ENCODE measurements at places on chromosomes 4 and X.

- peak; percentile 1 for DNase-seq
Measured at GRCh38 chrX:45824471-45824870, 623.8 kb upstream of the DIPK2B start.

- no peak for DNase-seq
Measured at GRCh38 chr4:687971-688853, 739 bp downstream of the SLC49A3 start.

DNA sequence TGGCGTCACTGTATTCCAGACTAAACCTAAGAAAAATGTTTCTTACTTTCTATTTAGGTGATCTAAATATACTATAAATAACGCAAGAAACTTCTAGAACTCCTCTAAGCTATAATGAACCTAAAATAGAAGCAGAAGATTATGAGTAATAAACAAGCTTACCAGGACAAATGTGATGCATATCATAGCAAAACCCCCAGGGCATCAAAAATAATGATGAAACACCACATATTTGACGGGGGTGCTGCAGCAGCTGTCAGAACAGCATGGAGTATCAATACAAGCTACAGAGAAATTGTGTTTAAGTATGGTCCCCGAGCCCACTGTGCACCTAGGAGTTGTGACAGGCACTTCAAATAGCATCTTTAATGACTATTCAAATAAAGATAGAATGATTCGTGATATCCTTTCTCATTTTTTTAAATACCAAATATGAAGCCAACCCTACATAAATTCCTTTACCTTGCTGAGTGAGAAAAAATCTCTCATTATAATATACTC, 337.3 kb downstream of the CENPC start:
- DNase-seq: no peak

GRCh38 chr4:88381123-88381522, 2.5 kb downstream of the HERC6 start:
- no peak for DNase-seq

DNA sequence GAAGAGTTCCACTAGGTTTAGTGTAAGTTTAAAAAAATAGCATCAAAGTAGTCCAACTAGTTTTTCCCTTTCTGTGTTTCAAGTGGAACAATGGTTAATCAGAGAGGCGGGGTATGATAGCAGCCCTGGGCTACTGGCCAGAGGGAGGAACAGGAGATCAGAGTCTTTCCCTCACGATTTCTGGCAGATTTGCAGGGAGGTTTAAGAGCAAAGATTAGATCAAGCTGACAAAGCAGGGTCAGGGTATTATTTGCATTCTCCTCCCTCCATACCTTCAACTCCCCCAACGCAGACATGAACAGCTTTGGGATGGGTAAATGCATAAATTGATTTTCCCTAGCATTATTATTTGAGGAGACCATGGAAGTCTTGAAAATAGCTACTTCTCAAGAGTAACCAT, 277.6 kb upstream of the DIAPH2 start:
- peak; percentile 10 for DNase-seq

- peak; percentile 83 for DNase-seq
Measured at GRCh38 chr4:173168396-173169177, at the start of gene GALNT7. TSS of gene GALNT7 (plus strand) at chr4:173168811. CDS start at chr4:173168836, 25 bp downstream.

- DNase-seq: no peak
Measured at GRCh38 chr4:88674565-88674964, 23.1 kb downstream of the NAP1L5 start.

GRCh38 chrX:23911126-23911835, 3.5 kb downstream of the CXorf58 start:
- no peak for DNase-seq

GRCh38 chr4:22072726-22073125, 124.2 kb upstream of the KCNIP4 start:
- no peak for DNase-seq

DNA sequence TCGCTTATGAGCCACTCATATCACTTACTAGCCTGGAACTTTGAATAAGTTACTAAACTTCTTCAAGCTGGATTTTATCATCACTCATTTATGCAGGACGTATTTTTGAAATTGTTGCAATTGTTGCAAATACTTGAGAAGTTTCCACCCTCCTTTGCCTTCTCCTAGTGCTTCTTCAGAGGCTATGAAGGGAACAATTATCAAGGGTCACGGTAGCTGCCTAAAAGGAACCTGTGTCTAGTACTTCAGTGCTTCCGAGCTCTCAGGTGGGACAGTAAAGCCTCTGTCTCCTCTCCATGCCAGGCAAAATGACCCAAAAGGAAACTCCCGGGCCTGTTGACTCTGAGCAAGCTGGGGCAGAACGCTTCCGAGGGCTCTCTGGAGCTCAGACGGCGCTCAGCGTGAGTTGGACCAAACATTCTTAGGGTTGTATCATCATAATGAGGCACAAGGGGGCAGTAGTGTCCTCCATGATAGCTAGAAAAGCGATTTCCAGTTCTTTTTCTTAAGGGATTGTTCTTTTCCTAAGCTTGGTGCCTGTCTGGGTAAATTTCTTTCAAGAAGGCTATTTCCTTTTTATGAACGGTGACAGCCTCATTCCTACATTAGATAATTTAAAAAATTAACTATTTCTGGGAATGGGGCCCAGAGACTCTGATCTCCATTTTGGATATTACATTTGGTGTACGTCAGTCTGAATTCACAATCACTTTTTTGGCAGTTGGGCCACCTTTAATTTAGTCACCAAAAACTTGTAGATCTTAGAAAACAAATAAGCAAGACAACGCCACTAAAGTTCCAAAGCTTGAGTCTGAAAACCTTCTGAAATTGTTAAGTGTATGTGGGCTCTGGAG, 73.1 kb downstream of the PACRGL start:
- DNase-seq: peak; percentile 49

DNA sequence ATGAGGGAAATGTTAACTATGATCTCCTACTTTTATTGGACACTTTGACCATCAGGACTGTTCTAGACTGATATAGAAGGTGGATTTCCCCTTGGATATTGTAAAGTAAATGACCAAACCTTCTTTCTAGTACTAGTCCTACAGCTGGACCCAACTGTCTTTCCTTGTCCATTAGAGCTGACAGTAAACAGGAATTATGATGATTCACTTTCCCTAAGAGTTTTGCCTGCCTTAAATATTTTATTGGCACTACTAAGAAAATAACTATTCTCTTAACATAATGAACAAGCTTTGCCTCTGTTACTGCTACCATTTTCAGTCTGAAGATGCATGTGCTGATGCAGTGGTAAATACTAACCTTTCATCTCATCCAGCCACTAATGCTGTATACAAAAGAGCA, 915.4 kb downstream of the CENPC start:
- DNase-seq: no peak

DNA sequence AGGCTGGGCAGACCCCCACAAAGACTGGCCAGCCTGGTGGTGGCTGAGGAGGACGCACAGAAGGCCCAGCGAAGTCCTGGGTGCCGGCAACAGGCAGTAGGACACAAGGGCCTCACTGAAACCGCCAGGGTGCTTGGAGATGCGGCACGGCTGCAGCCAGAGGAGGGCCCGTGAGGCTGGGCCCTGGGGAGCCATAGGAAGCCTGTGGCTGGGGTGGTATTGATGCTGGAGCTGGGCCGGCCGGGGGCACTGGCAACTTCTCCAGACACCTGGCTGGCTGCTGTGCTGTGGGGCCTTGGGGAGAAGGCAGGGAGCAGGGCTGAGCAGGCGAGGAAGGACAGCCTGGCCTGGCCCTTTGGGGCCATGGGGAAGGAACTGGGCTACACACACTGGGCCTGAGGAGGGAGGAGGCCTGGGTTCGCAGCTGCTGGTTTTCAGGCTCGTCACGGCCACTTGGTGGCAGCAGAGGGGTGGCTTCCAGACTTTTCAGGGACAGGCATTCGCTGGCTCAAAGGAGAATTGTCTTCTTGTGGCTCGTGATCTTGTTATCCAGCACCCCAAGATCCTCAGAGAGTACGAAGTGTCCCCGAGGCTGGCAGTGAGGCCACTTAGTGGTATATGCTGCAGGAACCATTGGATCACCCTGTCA, 37.2 kb downstream of the ATP2B3 start:
- no peak for DNase-seq

DNA sequence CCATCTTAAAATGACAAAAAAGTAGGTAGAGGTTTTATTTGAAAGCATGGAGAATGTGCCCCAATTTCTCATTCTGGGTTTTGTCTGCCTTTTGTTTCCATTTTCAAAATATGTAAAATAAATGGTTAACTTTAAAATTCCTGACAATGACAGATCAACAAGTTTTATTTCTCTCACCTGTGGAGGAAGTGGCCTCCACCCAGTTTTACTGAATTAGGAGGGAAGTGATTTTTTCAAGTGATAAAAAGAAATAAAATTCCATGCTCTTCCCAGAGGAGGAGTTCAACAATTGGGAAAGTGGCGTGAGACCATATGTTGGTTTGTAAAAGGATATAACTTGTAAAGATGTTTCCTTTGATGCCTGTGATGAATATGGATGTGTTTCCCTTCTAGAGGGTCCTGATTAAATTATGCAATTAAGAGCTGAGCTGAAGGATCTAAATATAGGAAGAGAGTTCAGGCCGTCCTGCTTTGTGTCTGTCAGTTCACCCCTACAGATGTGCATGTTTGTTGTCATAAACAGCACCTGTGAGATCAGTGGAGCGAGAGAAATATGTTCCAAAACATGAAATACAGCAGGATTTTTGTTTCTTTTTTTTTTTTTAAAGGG, 19.5 kb downstream of the SMAD1 start:
- DNase-seq: no peak

- DNase-seq: no peak
Measured at GRCh38 chrX:72128881-72129280, 2.8 kb downstream of the RTL5 start.

- no peak for DNase-seq
Measured at GRCh38 chr4:1207157-1207470, 34.7 kb upstream of the SPON2 start.

GRCh38 chrX:155215443-155216178, 649 bp upstream of the VBP1 start:
- DNase-seq: no peak

GRCh38 chr4:186392017-186392416, 126.0 kb downstream of the F11 start:
- no peak for DNase-seq

- DNase-seq: no peak
Measured at GRCh38 chr4:14132301-14132700, 504.8 kb upstream of the BOD1L1 start.

DNA sequence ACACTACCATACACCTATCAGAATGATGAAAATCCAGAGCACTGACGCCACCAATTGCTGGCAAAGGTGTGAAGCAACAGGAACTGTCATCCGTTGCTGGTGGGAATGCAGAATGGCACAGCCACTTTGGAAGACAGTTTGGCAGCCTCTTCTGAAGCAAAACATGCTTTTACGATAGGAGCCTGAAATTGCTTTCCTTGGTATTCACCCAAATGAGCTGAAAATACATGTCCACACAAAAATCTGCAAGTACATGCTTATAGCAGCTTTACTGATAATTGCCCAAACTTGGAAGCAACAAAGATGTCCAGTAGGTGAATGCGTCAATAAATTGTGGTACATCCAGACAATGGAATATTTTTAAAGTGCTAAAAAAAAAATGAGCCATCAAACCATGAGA, 322.8 kb upstream of the FAT1 start:
- DNase-seq: no peak

GRCh38 chr4:6688879-6689505, 4.7 kb upstream of the S100P start:
- DNase-seq: no peak

DNA sequence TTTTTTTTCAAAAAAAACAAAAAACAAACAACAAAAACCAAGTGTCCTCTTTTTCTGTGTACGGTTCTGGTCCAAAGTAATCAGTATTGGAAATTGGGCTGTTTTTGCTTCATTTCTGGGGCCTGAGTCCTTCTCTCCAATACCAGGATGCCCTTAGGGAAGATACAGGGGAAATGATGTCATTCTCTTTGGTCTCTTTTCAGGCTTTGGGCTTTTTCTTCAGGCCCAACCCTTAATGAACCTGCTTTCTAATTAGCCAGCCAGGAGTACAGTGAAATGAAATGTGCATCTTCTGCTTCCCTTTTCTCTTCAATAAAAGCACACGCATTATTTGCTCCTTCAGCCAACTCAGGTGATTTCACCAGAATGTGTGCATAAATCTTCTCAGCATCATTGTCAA, 52.6 kb upstream of the RBPJ start:
- no peak for DNase-seq

GRCh38 chr4:139629436-139630125, 36.0 kb upstream of the MGST2 start:
- no peak for DNase-seq

DNA sequence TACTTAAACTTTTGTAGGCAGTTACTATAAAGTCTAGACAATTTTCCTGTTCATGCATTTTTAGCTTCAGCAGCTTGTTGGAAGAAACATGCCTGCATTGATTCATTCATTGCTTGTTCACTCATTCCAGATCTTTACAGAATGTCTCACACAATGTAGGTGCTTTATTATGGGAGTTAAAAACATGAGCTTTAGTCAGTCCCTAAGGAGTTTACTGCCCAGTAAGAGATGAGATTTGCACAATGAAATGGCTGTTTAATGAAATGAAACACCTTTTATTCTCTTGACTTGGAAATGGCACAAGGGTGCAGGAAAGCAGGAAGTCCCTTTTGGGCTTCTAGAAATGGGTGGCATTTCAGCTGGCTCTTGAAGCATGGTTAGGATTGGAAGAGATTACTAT, 2.9 kb downstream of the NOCT start:
- no peak for DNase-seq

DNA sequence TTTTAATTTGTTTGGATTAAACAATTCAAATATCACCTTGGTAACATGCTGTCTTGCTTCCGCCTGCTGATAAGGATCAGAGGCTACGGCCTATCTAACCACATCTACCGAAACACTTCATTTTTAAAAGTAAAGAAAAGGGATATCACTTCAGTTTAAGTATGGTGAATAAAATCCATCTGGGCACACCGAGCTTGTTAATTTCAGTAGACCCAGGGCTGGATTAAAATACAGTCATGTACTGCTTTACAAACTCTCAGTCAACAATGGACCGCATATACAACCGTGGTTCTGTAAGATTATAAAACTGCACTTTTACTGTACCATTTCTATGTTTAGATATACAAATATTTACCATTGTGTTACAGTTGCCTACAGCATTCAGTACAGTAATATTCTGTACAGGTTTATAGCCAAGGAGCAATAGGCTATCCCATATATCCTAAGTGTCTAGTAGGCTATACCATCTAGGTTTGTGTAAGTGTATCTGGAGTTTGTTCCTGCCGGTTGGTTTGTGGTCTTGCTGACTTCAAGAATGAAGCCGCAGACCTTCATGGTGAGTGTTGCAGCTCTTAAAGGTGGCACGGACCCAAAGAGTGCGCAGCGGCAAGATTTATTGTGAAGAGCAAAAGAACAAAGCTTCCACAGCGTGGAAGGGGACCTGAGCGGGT, 40.0 kb downstream of the SEPTIN11 start:
- DNase-seq: no peak

GRCh38 chr4:162392946-162393345, 229.1 kb upstream of the FSTL5 start:
- no peak for DNase-seq

DNA sequence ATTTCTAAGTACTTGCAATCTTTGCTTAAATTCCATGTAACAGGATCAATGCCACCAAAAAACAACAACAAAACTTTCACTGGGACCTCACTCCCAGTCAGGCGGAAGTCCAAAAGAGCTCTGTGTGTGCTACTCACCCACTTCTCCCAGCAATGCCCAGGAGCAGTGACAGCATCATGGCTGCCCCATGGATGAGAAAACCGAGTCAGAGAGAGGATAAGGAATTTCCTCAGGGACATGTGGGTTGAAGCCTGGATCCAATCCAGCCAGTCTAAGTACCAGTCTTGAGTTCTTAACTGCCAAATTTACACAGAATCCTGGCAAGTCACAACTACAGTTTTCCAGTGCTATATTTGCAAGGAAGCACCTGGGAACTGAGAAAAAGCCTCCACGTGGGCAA, 64.5 kb downstream of the STX18 start:
- DNase-seq: no peak

- no peak for DNase-seq
Measured at GRCh38 chr4:77623091-77623490, 17.5 kb downstream of the CXCL13 start.

Data from NCI-H2029 (cell line).